Stimulated activated CD4-positive, alpha-beta T cell treated with anti-CD3 and anti-CD28 coated beads, Interleukin-15, amount 100 ng/mL, for 48 hours (primary cell): ENCODE measurements at places on chromosomes 2 and 18.

DNA sequence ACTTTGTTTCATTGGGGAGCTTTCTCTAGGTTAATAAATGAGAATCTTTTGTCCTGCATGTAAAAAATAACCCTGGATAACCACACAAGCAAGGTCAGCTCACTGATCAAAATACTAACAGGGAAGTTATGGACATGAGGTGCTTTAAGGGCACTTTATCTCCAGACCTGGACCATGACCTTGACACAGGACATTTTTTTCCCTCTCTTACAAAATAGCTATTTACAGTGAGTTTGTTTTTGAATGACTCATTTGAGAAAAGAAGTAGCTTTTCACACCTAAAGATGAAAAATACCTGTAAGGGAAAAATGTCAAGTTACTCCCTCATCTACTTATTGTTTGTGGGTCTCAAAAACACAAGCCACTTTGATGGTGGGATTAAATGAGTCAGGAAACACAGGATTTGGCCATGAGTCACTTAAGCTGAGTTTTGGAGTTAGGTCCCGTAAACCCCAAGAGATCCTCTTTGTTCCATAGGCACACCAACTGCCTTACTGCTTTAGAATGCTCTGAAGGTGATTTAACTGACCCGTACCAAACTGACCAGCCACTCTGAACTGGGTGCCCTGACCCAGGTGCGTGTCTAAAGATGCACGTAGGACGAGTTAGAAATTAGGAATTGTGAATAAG is 479.3 kb upstream of the NXPH2 start:
- no peak for DNase-seq

DNA sequence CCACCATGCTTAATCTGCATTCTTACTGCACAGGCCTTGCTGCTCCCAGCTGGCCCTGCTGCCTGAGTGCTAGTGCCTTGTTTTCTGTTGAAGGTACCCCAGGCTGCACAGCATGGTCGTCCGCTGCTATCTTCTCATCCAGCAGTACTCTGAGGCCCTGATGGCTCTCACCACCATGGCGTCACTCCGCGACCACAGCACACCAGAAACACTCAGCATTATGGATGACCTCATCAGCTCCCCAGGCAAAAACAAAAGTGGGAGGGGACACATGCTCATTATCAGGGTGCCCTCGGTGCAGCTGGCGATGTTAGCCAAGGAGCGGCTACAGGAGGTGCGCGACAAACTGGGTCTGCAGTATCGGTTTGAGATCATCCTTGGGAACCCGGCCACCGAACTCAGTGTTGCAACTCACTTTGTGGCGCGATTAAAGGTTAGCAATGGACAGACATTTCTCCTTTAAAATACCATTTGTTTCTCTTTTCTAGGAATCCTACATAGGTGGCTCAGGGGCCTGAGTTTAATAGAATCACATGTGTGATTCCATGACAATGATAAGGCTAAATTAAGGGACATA is 110.5 kb downstream of the ESCO1 start:
- no peak for DNase-seq

DNA sequence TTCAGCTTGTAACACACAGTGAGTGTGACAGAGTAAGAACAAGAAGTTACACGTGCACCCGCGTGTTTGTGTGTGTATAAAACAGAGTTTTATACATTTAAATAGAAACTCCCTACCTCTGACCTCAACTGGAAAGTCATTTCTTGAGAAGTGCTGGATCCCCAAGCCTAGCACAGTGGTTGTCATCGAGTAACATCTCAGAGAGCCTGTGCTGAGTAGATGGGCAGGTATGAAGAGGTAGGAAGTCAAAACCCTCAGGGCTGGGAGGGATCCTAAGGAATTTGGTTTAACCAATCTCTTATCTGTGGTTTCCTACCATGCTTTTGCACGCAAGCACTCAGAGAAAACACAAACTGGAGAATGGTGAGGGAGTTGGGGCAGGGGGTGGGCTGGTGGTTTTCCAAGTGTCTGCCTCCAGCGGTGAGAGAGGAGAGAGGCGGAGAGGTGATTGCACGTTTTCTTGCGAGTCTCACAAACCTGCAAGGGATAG is 9.2 kb downstream of the ACOXL start:
- no peak for DNase-seq

GRCh38 chr2:224561234-224562005 is 23.7 kb downstream of the CUL3 start:
- no peak for DNase-seq

DNA sequence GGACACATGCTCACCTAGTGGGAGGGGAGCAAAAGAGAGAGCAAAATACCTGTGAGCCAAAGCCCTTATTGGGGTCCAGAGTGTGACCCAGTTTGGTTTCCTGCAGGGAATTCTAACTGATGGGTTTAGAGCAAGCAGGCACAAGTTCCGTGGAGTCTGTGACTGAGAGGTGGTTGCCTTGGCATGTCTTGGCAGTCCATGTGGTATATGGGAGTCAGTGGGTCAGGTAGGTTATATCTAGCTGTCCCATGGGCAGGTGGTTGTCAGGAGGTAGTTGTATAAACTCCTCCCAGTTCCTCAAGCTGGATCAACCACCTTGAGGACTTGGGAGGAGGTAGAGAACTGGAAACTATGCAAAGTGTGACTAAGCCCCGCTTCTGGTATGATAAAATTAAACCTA is 452.8 kb upstream of the VWC2L start:
- no peak for DNase-seq

- DNase-seq: no peak
Observed at GRCh38 chr2:97994476-97994875, 1.3 kb downstream of the TMEM131 start.

DNA sequence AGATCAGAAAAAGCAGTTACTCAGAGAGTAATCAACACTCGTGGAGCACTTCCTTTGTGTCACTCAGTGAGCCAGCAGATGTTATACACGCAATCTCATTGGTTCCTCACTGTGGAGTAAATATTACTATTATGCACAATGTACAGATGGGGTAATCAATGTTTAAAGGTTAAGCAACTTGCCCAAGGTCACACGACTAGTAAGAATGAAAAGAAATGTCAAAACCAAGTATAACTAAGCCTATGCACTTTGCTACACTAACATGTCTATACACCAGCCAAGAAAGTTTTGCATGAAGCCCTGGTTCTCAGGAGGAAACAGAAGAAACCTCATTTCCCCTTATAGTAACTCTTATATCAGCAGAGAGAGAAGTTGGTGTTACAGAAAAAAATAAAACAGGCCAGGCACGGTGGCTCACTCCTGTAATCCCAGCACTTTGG is 5.4 kb downstream of the METTL21A start:
- DNase-seq: no peak

- no peak for DNase-seq
Observed at GRCh38 chr18:70627182-70627802, 338.4 kb downstream of the SOCS6 start.

DNA sequence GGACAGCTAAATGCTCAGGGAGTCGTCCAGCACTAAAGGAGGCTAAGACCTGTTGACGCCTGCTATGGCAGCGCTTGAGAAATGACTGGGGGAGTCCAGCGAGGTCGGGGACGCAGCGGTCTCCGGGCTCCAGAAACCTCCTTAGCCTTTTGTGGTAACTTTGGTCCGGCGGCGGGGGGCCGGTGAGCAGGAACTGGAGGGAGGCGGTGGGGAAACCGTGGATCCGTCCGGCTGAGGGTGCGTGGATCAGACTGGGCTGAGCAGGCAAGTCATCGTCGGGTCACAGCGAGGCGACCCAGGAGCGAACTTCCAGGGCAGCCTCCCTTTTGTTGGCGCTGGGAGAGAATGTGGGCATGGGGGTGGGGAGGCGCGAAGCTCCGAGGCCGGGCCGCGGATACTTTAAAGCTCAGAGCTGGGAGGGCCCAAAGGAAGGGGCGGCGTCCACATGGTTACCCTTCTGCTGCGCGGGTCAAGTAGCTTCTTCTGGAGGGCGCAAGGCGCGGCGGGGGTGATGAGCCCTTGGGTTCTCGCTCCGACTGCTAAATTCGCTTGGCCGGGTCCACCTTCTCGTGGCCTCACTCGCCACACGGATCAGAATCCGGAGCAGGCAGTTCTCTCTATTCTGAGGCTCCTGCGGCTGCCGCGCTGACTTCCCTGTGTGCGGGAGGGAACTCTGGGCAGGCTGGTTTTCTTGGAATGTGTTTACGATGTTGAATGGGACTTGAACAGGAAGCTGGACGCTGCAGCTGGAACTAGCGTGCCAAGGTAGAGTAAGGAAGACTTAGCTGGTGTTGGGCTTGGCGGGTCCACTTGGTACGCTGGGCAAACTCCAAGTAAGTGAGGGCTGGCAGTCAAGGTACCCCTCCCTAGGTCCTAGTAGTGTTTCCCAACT is 920 bp downstream of the GULP1 start:
- no peak for DNase-seq

- DNase-seq: no peak
Observed at GRCh38 chr2:96239091-96239490, 26.7 kb downstream of the TMEM127 start.

DNA sequence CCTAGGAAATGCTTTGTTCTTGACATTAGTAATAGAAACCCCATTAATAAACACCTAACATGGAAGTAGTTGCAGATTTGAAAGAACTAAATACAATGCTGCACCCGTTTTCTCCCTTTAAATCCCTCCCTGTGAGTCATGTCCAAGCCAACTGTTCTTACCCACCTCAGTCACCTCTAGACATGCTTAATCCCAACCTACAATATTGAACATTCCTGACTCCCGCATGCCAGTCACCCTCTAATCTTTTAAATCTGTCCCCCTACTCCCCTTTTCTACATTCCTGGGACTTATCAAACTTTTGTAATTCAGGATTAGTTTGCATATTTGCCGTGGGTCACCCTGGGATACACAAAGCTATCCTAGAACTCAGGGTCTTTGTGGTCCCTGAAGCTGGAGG is 374.6 kb downstream of the IRS1 start:
- no peak for DNase-seq

DNA sequence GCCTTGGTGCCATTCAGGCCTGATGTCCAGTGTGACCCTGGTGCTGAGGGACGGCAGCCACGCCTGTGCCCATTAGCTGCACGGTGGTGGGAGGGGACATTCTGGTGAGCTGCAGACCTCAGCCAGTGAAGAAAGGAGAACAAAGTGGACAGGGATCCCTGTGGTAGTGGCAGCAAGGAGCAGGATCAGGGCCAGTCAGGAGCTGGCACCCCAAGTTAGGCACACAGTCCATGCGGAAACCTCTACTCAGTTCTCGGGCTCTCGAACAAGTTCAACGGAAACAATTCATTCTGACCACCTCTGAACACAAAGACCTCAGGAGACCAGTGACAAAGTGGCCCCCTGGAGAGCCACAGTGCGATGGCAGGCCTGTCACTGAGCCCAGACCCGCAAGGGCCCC is 30.1 kb downstream of the COA5 start:
- no peak for DNase-seq
